ENCODE measurements at places on chromosomes 7 and 10.
A peak's percentile ranks its signal among the peaks of the same experiment; 100 is the strongest.

- no peak for DNase-seq
These were observed 292.9 kb downstream of the BMPER start for GRCh38 chr7:34198231-34198641.

DNA sequence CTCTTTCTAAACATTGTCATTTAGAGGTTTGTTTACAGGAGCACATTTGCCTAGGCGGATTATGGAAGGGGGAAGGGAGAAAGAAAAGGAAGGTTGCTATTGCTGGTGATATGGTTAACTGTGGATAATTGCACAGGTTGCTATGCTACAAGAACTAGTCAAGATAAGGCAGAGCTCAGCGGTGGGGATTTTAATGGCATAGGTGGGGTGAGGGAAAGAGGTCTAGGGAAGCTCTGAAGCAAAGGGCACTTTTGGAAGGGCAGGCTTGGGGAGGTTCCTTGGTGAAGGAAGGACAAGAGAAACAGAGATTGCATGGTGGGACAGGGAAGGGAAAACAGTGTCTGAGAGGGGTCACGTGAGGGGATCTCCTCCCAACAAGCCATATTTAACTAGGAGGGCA is 19.5 kb downstream of the HYAL4 start:
- no peak for DNase-seq

DNA sequence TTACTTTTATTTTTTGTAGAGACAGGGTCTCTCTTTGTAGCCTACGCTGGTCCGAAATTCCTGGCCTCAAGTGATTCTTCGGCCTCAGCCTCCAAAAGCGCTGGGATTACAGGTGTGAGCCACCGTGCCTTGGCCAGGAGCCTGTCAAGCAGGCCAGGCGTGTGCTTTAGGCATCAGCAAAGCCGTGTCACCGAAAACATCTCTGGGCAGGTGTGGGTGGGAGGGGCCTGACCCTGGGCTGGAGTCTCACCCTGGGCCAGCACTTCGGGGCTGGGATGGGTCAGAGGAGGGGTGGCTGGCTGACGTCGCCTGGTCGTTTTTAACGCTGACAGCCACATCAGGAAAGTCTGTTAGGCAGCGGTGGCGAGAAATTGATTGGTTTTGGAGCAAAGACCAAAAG is 80.9 kb downstream of the UNCX start:
- no peak for DNase-seq

GRCh38 chr7:47401611-47402570 is 180.0 kb downstream of the TNS3 start:
- DNase-seq, result no peak

GRCh38 chr10:43851030-43851429 is 202.3 kb upstream of the ZNF32 start:
- no peak for DNase-seq

DNA sequence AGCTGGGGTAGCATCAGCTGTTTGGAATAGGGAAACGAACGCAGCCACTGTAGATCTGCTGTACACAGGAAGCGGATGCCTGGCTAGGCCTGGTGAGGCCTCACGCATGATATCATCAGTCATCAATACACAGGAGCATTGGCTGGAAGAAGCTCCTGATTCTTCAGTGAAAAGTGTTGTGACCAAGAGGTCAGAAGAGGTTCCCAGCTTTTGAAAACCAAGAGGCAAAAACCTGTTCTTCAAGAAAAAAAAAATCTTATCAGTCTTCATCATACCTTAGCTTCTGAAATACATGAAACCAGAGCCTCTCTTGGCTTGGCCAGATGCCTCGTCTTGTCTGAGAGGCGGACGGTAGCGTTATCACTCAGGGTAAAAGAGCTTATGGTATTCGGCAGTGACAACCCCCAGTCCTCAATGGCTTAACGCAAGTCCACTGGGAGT is 139.3 kb upstream of the TCF7L2 start:
- DNase-seq, result no peak

DNA sequence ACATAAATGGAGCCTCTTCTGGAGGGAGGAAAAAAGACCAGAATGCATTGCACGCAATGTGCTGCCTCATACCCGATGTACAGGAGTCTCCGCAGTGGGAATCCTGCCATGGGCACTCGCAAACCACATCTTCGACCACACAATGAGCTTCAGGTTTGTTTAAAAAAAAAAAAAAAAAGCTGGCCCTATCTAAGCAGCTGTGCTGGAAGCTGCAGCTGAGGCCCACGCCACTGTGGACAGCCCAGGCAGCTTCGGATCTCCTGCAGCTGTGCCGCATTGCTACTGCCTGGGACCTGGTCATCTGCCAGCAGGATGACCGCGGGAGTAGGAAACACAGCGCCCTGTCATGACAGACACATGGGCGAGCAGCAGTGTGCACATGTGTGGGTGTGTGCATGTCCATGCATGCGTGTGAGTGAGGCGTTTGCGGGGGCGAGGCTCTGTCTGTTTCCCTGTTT is 26.0 kb downstream of the EN2 start:
- DNase-seq, result no peak

GRCh38 chr10:123746061-123746460 is 79.9 kb downstream of the GPR26 start:
- no peak for DNase-seq

DNA sequence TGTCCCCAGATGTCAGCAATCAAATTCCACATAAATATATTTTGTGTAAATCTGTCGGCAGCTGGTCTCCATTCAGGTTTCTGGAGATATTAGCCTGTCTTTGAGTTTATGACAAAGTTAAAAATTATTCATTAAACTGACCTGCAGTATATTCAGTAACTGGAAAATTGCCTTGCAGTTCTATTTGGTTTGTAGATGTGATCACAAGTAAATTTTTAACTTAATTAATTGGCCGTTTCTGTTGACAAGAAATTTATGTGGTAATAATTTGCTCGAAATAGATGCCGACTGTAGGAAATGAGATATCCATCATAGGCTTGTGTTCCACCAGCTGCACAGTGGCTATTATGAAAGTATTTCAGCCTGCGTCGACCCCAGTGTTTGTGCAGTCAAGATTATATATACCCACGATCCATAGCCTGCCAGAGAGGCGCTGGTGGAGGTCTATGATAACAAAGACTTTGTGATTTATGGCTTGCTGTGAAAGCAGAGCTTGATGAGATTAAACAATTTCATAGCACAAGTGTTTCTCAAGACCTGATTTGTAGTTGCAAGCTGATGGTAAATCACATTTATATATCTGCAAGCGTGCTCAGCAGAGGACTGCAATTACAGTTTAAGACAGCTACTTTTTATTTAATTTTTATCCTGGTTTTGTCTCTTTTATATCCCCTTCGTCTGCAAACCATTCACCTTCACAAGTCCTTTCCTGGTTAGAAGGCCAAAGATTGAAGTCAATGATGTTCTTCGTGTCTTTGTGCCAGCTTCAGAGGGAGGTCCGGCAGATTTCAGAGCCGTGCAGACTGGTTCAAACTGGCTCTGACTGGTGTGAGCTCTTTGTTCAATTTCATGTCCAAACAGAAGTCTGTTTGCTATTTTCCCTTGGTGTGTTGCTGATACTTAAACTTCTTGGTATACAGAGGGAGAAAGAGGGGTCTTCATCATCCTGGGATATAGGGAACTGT is 850.9 kb downstream of the LRMDA start:
- DNase-seq, result no peak

DNA sequence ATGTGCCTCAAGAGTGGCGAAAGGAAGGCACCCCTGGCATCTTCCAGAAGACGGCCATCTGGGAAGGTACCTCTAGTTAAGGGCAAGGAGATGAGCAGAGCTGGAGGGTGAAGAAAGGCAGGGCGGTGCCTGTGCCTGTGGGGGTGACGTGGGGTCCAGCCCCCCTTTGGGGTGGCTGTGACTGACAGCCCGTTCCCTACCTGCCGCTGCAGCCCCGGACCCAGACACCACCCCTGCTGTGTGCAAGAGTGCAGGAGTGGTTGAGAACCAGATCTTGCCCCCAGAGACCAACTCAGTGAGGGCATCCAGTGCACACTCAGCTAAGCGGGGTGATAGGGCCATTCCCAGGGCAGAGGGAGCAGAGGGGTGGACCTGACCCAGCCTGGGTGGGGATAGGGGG is 4.3 kb upstream of the MUC17 start:
- DNase-seq, result no peak

DNA sequence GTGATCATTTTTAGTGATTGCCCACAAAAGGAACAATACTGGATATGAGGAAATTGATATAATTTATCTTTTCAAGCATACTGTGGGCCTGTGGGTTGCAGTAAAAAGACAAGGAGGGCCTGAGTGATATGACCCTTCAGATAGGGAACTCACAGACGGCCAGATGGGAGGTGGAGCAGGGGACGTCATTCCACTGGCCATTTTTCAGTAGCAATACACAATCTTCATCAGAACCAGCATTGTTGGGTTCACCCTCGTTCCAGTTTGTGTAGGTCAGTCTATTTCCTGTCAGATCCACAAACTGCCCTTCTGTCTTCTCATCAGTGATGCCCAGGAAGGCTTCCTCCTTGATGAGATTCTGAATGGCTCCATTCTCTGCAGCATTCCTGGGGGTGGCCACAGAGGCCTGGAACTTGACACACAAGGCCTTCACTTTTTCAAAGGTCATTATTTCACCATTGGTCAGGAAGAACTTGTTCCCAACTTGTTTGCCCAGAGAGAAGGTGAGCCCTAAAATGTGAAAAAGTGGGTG is 4.5 kb downstream of the MBL2 start:
- DNase-seq, result peak; percentile 72

DNA sequence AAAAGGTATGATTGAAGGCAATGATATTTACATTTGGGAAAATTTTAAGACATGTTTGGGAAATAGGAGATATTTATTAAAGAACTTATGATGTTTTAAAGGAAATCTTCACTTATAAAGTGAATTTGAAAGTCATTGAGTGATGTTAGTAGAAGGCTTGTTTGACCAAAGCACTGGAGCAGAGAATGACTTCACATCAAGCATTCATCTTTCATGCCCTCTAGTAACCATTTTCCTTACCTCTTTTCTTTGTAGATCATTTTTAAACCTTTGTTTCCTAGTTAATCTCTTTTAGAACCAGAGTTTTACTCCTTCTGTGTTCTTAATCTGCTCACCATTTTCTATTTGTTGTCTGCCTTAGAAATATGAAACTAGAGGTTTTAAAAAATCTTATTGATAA is 111.3 kb upstream of the FOXP2 start:
- DNase-seq, result no peak

DNA sequence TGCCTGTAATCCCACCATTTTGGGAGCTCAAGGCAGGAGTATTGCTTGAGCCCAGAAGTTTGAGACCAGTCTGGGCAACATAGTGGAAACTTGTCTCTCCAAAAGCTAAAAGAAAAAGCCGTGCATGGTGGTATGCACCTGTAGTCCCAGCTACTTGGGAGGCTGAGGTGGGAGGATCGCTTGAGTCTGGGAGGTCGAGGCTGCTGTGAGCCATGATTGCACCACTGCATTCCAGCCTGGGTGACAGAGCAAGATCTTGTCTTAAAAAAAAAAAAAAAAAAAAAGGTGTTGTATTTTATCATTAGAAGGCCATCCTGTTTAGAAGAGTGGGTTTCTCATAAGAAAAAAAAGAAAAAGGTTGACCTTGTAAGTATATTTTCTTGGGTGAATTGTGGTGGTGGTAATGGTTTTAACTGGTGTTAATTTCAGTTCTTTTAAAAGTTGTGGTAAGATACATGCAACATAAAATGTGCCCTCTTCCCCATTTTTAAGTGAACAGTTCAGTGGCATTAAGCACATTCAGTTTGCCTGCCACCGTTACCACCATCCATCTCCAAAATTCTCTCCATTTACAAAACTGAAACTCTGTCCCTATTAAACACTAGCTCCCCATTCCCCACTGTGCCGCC is 34.7 kb downstream of the GRIFIN start:
- no peak for DNase-seq

GRCh38 chr10:48253970-48254657 is 20.4 kb downstream of the FRMPD2 start:
- DNase-seq, result no peak

- DNase-seq, result no peak
These were observed 511.0 kb upstream of the COBL start for GRCh38 chr7:51827631-51828030.

DNA sequence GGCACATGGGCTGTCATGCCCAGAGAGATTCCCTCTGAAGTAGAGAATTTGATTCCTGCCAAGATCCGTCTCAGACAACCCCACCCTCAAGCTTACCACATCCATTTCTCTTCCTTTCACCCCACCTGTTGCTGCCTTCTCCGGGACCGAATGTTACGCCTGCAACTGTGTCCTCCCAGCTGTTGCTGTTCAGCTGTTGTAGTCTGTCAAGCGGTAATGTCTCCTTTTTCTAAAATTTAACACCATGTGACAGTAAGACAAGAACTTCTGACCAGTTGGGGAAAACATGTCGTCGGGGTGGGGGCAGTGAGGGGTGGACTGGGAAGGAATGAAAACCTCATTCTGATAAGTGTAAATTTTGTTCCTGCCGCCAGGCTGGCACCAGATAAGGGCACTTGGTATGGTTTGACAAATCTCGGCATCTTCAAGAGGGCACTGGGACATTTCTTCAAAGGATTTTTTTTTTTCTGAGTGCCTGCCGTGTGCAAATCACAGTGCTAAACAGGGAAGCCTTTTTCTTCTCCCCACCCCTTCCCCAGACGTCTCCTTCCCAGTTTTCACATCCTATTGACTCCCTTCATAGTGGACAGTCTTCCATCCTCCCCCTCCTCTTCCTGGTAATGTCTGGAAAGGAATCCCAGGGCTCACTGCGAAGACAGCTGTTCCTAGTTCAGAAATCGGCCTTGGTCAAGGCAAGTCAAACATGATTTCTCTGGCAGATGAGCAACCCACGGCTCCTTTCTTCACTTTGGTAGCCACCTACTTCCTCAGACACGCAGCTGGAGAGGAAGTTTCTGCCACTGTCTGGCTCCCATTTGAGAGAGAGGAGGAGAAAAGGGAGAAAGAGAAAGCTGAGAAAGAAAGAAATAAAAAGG is 5.0 kb upstream of the CELF2 start:
- no peak for DNase-seq

GRCh38 chr7:105246679-105247078 is 142.0 kb downstream of the SRPK2 start:
- no peak for DNase-seq

GRCh38 chr7:140225562-140226249 is 48.9 kb upstream of the KDM7A start:
- no peak for DNase-seq

GRCh38 chr10:69988094-69988493 is 64.6 kb upstream of the MACROH2A2 start:
- DNase-seq, result no peak

GRCh38 chr10:11478807-11479206 is 132.6 kb downstream of the USP6NL start:
- no peak for DNase-seq

DNA sequence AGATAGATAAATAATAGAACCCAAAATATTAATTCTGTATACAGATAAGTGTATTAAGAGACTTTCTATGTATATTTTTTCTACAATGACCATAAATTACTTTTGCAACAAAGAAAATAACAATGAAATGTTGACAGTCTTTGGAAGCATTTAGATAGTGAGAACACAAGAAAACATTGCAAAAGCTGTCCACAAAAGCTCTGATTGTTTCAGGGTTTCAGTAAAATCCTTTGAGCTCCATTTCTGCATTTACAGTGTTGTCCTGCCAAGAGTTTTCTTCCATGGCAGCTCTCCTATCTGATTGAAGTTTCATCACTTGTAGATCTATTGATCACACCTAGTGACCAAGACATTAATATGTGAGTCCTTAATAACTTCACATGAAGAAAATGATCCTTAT is 321.8 kb downstream of the GPR37 start:
- no peak for DNase-seq

All from hematopoietic multipotent progenitor cell treated with erythropoietin and hydrocortisone succinate and interleukin-3 and kit ligand, for 8 days (in vitro differentiated cells).